ENCODE measurements at places on chromosomes 11 and 22. TPM values are rescaled to one million over a fixed set of nuclear protein-coding genes. Genes with fewer than 3 reads are reported as not detected.

DNA sequence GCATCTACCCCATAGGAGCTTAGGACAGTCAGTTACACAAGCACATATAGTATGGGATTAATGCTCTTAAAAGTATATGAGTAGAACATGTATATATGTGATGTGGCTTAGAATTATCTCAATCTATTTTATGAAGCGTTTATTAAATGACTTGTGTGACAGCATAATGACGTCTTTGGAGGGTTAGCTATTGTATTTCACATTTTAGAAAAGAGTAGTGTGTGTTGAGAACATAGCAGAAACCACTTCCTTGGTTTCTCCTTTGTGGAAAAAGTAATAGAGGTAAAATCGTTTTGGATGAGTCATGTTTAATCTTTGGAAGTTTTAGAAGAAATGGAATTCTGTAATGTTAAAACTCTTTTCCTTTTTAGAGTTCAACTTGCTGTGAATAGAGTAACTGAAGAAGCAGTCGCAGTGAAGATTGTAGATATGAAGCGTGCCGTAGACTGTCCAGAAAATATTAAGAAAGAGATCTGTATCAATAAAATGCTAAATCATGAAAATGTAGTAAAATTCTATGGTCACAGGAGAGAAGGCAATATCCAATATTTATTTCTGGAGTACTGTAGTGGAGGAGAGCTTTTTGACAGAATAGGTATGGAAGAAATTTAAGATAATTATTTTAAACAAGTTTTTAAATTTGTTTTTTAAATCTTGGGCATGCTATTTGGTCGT, 2.4 kb downstream of the CHEK1 start:
- DNase-seq: no peak

Gene SCGB1C1
- polyA plus RNA-seq: not detected

GRCh38 chr22:42881982-42882656, 25.0 kb upstream of the ARFGAP3 start:
- no peak for DNase-seq

Gene PGA4
- polyA plus RNA-seq: 0.44 TPM

DNA sequence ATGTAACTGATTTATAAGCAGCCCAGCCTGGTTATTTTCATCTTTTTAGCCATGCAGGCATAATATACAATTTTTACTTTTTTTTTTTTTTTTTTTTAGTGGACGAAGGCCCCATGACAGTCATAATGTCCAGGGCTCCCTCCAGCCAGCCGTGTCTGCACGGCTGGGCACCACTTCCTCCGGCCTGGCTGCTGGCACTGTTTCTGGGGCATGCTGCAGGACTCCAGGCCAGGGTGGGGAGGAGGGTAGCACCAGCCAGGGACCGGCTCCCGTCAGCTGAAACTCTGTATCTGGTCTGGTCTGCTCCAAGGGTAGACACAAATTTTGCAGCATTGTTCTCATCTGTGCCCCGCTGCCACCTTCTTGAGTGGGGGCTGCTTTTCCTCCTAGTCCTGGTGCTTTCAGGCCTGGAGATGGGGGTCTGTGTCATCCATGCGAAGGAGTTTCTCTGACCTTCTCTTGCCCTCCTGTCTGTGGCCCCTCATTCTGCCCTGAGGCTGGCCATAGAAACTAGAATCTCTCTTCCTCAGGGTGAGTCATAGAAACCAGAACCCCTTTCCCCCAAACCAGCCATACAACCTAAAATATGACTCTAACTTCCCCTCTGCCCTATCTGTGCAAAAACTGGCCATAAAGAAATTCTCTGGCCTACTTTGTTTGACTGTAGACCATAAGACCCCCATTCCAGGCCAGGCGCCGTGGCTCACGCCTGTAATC, 9.2 kb upstream of the RRP7A start:
- no peak for DNase-seq

GRCh38 chr11:44833877-44834452, 107.2 kb downstream of the TSPAN18 start:
- DNase-seq: no peak

Measured in hindlimb muscle (tissue), 1 donor.